ENCODE measurements at places on chromosomes 2 and 18.

DNA sequence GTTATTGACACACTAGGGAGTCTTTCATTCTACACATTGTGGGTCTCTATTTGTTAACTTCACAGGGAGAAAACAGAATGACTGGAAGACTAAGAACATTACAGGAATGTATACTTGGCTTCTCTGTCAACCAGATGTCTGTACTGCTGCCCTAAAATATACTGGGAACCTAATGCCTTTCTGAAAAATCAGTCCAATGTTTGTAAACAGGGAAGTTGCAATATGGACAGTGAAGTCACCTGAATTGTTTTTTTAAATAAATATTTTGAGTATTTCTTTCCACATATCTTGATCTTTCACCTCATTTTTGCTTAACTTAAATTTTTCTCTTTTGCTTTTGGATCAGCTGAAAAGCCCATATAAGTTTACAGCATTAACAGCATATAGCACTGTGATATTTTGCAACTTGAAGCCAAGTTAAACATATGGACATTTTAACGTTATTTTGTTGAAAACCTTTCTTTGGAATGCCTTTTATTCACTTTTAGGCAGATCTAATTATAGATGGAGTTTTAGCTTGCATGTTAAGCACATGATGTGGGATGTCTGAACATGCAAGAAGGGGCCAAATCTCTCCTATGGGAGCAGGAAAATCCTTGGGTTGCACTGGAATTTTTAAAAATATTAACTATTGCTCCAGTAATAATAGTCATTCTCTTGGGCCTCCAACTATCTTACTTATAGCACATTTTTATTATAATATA lies 137.7 kb upstream of the TWIST2 start:
- no peak for DNase-seq

GRCh38 chr2:97781981-97782380 lies 68.6 kb downstream of the ZAP70 start:
- DNase-seq, result no peak

- no peak for DNase-seq
Observed at GRCh38 chr2:64145119-64145518, 899 bp upstream of the PELI1 start.

DNA sequence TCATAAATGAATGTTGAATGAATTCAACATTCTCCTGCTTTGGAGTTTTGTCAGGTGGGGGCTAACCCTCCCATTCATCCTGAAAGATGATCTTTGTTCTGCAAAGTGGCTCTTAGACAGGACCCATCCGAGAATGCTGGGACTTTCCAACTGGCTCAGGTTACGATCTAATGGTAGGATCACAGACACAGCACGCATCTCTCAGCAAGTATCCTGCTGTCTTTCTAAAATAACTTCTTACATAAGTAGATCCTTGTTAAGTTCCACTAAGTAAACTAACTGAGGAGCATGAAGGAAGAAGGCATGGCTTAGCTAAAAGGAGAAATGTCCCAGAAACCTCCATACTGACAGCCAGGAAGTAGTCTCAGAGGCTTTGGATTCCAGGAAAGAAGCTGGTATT lies 23.7 kb downstream of the CYP27A1 start:
- DNase-seq, result no peak

GRCh38 chr2:201150454-201151020 lies 32.4 kb upstream of the CASP10 start:
- no peak for DNase-seq

DNA sequence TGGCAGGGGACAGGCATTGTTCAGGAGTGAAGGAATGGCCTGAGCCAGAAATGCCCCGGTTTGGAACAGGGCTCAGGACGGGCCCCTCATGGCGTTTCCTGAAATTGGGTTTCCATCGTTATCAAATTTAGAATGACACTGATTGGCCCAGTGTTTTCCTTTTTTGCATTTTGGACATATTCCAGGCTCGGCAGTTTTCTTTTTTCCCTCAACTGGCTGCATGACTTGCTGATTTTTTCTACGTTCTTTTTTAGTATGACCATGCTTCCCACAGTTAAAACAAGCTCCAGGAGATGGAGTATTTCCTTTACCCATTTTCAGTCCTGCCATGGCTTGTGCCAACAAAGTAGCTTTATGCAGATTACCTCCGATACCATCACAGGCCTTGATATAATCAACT lies 20.4 kb upstream of the LYG2 start:
- no peak for DNase-seq

DNA sequence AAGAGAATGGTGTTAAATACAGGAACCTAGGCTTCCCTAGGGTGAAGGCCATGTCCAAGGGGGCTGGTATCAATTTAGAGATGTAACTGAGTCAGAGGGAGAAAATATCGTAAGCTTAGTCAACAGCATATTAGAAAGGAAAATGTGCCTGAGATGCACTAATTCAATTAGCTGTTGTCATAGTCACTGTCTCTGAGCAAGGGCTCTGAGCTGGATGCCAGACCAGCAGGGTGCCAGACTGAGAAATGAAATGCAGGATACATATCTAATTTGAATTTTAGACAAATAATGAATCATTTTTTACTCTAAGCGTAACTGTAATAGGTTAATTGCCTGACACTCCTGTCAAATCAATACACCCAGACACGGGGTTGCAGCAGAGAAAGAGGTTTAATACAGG lies 11.4 kb upstream of the SLC35F6 start:
- DNase-seq, result no peak

GRCh38 chr18:26215247-26215970 lies 10.8 kb upstream of the TAF4B start:
- DNase-seq, result peak; percentile 15

DNA sequence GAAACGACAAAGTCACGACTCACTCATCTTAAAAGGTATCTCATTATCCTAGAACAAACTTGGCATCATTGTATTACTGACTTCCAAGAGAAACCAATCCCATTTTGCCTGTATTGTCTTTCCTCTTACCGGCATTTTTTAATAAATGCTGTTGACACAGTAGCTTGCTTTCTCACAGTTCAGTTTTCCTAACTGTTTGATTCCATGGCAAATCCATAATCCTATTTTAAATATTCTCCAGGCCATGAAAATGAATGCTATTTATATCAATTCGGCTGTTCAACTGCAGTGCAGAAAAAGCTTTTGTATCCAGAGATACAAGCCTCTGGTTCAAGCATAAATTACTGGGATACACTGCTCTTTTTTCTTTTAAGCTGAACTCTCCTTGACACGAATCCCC lies 1241.9 kb downstream of the DPP10 start:
- no peak for DNase-seq

DNA sequence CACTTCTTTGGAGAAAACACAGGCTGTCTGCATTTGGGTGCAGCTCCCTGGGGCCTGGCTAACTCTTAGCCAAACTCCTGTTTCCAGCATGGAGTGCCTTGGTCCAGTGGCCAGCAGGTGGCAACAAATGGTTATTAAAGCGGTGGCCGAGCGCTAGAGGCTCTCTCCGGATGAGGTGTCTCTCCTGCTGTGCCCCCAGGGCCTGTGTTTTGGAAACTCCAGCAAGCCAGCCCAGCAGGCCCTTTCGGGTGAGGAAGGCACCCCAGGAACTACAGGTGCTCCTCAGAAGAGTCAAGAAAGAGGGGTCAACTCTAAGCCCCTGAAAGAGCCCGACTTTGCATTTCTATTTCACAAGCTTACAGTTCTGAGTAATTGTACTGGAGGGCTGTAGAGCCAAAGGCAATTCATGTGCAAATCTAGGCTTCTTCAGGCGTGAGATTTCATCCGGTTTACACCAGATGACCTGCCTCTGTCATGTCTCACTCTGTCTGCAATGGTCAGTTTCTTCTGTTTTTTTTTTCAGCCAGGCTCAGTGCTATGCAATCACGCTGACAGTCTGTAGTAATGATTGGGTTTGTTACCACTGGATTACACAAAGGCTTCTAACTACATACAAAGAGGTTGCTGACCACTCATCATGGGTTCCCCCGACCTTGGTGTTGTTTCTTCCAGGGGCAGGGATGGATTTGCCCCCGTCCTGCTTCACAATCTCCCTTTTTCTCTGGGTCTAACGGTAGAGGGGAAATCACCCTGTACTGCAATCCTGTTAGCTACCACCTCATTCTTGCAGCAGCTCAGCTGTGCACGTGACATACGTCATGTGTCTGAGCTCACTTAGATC lies 7.6 kb upstream of the CHRNA1 start:
- no peak for DNase-seq

DNA sequence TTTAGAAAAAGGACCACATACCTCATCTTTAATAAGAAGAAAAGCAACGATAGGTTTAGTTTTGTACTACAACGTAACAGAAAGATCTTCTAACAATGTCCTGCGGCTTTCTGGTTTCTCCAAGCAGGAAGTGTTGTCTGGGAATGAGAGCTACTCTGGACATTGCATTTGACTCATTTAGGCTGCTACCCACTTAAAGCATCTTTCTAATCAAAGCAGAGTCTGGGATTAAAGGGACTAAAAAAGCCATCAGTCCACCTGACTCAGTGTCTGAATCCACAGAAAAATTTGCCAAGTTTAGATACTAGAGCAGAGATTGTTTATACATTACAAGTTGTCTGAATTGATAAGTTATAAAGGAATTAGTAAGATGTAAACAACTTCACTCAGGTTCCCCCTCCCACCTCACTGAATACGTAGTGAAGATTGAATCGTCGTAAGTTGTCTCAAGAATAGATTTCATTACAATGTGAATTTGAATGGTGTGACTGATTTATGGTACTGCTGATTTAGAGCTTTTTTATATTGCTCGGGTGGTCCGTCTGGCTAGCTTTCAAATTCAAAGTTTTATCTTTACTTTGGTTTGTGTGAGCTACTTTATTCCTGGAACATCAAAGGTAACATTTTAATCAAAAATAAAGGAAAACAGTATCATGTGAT lies 70.2 kb upstream of the SMIM21 start:
- DNase-seq, result no peak

DNA sequence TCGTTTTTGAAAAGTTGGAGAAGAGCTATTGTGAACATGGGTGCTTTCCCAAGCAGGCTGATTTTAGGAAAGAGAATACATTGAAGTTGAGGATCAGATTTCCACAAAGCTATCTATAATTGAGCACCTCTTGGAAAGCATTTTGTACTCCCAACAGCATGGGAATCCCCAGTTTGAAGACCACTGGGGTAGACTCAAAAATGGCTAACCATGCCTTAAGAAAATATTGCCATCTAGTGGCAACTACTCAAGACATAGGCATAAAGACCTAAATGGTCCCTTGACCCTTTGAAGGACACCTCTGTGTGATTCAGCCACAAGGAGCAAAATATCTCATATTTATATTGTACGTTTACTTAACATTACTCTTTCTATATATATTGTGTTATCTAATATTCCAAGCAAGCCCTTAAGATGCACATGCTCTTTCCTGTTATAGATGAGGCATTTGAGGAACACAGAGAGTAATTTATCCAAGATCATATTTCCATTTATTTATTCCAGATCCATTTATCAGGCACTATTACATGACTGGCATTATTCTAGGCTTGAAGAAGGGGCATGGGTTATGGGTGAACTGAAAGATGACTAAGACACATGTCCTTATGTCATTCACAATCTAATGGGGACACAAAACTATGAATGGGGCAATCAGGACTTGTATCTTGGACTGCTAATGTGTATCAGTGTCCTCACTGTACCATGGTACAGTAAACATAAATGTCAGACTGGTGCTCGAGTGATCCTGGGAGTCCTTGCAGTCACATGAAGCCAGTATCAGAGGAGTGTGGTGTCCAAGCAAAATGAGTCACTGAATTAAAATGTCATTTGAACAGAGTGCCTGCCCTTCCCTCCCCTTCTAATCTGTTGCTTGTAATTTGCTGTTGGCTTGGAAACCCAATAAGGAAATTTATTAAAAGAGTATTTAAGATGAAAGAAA lies 121.0 kb upstream of the XPO1 start:
- no peak for DNase-seq

DNA sequence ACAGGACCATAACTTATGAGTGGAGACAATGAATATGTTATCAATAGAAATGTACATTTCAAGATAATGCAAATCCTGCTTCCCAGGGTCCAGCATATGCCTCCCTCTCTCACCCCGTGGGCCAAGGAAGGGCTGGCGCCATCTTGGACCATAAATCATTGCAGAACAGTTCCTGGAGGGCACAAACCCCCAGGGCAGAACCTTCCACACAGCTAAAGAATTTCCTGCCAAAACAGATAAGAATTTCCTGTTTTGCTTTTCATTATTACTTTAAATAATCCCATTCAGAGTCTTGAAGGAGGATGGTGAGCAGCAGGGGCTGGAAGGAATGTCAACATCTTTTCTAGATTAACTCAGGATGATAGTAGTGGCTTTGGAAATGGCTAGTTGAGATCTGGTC lies 53.7 kb downstream of the EHD3 start:
- no peak for DNase-seq

GRCh38 chr2:73852020-73852419 lies 23.3 kb downstream of the STAMBP start:
- DNase-seq, result no peak

GRCh38 chr2:109275120-109276012 lies 146.4 kb downstream of the SH3RF3 start:
- no peak for DNase-seq

- DNase-seq, result no peak
Observed at GRCh38 chr2:9388199-9388681, 35.1 kb downstream of the ITGB1BP1 start.

DNA sequence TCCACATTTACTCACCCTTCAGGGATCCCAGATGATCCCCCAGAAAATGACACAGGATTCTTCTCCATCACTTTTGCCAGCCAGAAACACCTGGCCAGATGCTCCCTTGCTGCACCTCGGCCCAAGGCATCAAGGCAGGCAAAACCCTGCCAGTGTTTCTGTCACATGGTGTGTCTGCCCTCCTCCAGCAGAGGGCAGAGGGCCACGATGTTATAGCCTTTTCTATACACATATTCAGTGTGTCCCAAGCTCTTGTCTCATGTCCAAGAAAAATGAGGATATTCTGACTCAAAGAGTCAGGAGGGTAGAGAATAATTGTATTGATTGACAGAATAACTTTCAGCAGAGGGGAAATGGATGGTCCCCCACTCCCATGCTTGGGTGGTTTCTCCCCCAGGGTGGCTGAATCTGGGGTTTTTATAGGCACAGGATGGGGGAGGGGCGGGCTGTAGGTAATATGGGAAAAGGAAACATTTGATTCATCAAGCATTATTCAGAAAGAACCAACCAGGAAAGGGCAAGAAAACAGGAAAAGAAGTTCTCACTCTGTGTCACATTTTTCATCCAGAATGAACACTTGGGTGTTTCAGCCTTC lies 933.9 kb downstream of the TRIB2 start:
- DNase-seq, result no peak

DNA sequence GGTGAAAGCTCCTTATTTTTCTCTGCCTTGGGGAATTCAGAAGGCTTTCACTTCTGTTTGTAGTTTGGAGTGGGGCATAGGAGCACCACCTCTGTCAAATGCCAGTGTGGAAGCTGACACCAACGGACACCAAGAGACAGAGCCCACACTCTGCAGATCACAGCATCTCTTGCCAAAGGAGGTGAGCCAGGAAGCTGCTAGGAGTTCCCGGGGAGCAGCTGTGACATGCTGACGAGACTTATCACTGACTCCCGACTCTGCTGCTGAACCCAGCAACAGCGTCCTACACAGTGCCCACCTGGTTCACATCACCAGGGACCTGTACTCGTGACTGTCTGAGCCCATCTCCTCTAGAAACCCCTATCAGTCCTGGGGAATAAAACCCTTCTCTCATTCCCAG lies 8.1 kb downstream of the TEX51 start:
- DNase-seq, result no peak
